CD4-positive, alpha-beta T cell (primary cell): ENCODE measurements at places on chromosomes 7 and 10.

DNA sequence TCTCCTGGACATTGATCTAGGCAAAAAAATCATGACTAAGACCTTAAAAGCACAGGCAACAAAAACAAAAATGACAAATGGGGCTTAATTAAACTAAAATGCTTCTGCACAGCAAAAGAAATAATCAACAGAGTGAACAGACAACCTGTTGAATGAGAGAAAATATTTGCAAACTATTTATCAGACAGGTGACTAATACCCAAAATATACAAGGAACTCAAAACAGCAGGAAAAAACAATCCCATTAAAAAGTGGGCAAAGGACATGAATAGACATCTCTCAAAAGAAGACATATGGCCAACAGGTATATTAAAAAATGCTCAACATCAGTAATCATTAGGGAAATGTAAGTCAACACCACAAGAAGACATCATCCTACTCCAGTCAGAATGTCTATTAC lies 166.8 kb downstream of the MTERF1 start:
- no peak for DNase-seq

DNA sequence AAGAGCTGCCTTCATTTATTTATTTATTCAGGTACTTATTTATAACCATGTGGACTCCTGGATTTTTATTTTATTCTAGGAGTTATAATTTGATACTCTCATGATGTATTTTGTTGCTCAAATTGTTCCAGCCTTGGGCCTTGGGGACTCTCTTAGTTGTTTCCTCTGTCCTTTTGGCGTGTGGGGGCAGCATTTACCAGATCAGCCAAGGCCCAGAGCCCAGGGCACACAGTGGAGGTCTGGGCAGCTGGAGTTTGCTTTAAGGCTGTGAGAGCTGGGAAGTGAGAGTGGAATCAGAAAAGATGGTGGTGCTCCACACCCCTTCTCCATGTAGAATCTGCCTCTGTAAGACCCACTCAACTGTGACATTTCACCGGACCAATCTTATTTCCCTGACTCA lies 398.9 kb downstream of the RPS24 start:
- DNase-seq = no peak

GRCh38 chr7:93837245-93837644 lies 53.3 kb downstream of the TFPI2 start:
- no peak for DNase-seq

DNA sequence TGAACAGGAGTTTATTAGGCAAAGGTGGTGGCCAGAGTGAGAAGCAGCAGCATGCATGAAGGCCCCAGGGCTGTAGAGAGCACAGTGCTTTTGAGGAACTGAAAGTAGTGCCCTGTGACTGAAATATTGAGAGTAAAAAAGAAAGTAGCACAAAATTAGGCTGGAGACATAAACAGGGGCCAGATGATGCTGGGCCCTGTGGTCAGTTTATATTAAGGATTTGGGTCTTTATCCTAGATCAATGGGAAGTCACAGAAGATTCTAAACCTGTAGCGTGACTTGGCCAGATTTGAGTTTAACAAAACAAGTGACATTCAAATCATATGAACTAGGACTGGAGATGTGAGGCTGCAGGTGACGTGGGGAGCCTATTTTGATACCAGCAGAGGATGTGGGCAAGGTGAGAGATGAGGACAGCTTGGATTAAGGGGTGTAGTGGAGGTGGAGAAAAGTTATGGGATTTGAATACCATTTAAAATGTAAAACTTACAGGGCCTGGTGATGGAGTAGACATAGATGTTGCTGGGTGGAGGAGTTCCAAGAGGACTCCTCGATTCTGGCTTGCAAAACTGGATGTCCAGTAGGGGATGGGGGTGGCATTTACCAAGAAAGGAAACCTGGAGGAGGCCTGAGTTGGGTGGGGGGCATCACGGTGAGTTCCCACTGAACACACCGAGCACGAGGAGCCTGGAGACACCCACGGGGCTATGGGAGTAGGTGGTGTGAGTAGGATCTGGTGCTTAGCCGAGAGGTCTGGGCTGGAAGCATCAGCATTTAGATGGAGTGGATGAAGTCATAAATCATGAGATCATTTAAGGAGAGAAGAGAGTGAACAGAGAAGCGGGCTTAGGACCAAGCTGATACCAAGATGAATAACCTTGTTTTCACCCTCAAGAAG lies 52.8 kb downstream of the HHEX start:
- DNase-seq = no peak

GRCh38 chr7:4758791-4759190 lies 16.6 kb upstream of the AP5Z1 start:
- no peak for DNase-seq

DNA sequence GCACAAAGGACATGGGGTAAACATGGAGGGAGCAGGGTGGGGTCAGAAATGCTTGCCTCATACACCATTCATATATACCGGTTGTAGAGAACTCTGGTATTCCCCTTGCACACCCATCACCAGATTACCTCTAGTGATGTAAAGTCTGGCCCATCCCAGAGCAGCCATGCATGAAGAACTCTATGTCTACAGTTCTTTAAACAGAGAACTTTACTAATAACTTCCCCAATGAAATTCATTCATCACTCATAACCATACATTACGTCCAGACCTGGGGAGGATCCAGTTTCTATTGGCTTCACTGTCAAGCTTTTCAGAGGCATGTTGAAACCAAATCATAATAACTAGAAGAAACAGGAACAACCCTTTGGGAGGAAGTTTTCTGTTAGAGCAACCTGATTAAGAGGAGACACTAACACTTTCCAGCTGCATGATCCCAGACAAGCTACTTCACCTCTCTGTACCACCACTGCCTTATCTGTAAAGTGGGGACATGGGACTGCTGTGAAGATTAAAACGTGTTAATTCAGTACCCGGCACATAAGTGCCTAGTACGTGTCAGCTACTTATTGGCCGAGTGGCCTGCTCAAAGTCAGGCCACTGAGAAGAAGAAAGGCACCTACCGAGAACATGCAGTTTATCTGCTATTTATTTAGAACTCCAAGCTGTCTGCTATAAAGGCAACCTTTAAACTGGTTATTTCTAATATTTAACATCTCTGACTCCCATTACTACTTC lies 59.7 kb downstream of the IGF2BP3 start:
- no peak for DNase-seq

GRCh38 chr7:151579644-151580043 lies 59.9 kb upstream of the RHEB start:
- no peak for DNase-seq

DNA sequence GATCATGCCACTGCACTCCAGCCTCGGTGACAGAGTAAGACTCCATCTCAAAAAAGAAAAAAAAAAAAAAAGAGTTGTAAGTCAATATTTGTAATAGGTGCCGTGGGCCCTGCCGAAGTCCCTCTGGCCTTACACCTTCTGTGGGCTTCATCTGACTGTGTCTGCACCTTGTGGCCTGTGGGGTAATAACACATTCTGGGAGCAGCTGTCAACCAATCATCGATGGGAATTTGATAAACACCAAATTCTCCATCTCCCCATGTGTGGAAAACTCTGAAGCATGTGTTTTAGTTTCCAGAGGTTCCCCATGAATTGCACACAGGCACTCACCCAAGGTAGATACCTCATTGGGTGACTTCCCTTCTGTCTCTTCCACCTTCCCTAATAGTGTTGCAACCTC lies 10.8 kb downstream of the ZNF394 start:
- no peak for DNase-seq

DNA sequence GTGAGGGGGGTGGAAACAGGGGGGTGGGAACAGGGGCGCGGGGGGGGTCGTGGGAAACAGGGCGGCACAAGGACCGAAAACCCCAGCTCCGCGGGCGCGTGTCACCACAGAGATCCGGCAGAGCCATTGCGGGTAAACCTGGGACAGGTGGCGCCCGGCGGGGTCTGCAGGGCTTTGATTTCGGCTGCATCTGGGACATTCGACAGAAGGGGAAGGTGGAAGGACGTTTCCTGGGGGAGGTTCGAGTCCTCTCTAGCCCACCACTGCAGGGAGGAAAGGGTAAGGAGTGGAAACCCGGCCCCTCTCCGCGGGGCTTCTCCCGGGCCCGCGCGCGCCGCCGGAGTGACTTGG lies 7.5 kb downstream of the NKX2-3 start:
- no peak for DNase-seq

GRCh38 chr10:101693651-101693977 lies 1.4 kb downstream of the FBXW4 start:
- DNase-seq = peak; percentile 51

- no peak for DNase-seq
Observed at GRCh38 chr7:38973760-38974159, 3.9 kb upstream of the POU6F2 start.

DNA sequence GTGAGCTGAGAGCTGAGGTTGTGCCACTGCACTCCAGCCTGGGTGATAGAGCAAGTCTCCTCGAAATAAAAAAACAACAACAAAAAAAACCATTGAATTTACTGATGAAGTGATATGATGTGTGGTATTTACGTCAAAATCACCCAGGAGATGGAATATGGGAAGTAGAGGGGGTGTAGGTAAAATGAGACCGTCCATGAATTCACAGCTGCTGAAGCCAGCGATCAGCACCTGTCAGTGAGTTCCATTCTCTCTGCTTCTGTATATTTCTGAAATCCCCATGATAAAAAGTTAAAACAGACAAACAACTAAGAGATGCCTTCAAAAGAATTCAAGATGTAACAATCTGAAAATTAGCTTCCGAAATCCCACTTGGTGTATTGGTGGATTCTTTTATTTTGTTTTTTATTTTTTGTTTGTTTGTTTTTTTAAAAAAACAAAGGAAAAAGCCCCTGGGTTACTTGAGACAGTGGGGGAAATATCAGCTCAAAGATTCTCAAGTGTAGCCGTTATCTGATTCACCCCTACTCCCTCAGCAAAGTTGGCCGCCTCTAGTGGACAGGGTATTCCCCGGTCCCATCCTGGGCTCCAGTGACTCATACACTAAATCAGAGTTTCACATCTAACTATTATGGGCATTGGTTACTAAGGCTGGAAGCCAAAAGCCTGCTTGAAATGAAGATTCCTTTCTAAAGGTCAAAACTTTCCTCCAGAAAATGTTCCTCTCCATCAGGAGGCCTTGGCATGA lies 76.4 kb downstream of the MAP3K8 start:
- DNase-seq = no peak

DNA sequence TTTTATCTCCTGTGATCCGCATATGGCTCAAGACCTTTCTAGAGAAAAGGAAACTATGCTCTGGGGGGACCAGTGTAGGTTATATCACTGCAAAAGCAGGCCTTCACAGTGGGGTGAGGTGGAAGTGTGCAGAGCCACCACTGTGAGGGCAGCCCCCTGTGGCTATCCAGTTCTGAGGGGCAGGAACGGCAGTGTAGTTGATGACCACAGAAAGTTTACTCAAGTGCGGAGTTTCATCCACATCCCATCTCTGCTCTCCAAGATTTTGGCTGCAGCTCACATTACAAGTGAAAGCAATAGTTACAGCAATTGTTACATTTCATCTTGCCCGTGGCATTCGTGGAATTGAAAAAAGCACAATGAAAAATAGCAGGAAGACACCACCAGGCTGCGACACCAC lies 345.9 kb upstream of the GALNT17 start:
- DNase-seq = no peak

DNA sequence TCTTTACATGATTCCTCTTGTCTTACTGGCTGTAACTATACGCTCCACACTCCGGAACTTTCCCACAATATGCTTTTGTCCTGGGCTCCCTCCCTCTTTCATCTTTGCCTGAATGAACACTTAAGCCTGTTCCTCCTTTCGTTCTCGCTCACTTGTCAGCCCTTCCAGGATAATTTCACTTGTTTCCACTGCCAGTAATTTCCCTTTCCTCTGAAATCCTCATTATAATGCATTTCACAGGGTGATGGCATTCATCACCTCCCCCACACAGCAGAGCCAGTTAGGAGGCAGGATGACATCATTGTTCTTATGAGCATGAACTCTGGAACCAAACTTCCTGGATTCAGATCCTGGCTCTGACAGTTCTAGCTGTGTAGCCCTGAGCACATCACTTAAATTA lies 372.6 kb downstream of the GPR158 start:
- no peak for DNase-seq
